ENCODE measurements at places on chromosomes 2 and 18.

GRCh38 chr2:236946871-236947270, 138.8 kb upstream of the COPS8 start:
- DNase-seq = no peak

- DNase-seq = no peak
These were observed 334.5 kb downstream of the ARHGAP15 start for GRCh38 chr2:143463719-143464118.

GRCh38 chr2:47782381-47782670, 619 bp upstream of the MSH6 start:
- no peak for DNase-seq

- DNase-seq = no peak
These were observed 413.3 kb downstream of the BCL11A start for GRCh38 chr2:60140185-60140584.

GRCh38 chr2:57343391-57344006, 703.1 kb upstream of the VRK2 start:
- no peak for DNase-seq

All from left renal pelvis (tissue), 4 donors.